Head of caudate nucleus (tissue), 42 donors: ENCODE measurements at places on chromosomes 5 and 9.
A peak's percentile ranks its signal among the peaks of the same experiment; 100 is the strongest.

GRCh38 chr5:93831449-93831848, 90.0 kb upstream of the POU5F2 start:
- no peak for DNase-seq

DNA sequence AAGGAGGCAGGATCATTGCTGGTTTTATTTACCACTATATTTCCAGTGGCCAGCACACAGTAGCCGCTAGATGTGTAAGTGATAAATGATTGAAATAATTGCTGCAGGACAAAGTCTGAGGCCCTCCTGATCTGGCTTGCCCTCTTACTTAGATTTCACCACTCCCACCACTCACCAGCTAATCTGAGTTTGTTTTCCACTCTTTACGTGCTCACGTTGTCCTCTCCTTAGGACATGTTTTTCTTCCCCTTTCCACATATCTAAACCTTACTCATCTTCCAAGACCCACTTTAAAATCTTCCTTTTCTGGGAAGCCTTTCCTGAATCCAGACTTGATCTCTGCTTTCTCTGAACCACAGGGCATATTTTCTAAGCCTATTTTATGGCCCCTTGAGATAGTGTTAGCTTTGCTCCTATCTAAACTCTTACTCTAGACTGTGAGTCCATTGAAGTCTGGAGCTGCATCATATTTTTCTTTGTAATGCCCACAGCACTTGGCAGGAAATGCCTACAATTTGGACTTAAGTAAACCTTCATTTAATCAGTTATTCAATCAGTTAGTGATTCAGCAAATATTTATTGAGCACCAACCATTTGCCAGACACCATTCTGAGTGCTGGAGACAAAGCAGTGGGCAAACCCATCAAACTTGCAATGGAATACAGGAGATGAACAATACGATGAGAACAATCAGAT, 2.4 kb downstream of the TLR4 start:
- DNase-seq = no peak

DNA sequence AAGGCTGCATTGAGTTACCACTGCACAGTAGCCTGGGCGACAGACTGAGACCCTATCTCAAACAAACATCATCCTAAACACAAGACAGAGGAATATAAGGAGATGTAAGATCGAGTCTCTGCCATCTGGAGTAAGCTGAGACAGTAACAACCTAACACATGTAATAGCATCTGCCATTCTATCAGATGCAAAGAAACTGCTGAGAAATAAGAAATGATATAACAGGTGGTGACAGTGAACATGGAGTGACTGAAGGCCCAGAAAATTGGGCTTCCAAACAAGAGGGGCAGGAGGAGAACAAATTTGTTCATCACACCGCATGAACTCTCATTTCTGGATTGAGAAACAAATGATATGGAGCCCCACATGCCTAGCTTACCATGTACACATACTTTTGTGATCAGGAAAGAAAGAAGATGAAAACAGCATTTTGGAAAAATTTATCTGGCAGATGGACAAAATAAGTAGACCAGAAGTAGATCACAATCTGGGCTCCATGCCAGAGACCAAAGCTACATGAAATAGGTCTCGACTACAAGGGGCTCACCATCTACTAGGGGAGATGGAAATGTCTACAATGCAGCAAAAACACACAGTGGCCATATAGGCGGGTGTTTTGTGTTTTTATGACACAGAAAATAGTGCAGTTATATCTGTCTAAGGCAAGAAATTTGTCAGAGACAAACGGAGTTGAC, 45.5 kb downstream of the ECPAS start:
- DNase-seq = no peak

- DNase-seq = no peak
Observed at GRCh38 chr5:124902097-124902821, 155.8 kb upstream of the ZNF608 start.

GRCh38 chr5:73152411-73153388, 20.3 kb upstream of the TMEM174 start:
- no peak for DNase-seq

DNA sequence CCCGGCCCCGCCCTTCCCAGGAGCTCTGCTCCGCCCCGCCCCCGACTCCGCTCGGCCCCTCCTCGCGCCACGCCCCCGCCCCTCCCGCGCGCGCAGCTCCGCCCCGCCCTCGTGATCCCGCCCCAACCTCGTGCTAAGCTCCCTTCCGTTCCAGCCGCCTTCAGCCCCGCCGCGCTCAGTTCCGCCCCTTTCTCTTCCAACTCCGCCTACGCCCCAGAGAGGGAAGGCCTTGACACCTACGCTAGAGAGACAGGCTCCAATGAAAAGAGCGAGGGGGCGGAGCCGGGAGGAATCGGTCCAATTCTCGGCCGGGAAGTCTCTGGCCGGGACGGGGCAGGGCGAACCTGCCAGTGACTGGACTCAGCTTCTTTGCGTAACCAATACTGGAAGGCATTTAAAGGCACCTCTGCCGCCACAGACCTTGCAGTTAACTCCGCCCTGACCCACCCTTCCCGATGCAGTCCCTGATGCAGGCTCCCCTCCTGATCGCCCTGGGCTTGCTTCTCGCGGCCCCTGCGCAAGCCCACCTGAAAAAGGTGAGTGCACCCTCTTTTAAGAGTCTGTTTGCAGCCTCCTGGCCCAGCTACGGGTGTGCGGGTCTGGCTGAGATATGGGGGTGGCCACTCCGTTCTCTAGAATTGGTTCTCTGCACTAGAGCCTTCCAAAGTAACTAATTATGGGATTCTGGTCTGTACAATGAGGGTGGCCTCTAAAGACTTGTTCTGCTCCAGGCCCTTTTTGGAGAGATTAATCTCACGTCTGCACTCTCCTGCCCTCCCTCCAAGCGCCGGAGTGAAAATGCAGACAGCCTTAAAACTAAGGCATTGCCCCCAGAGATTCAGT, at the start of gene GM2A:
Gene GM2A, plus strand, starts transcription at position 424 of the 843 bp plus-strand sequence. Its CDS starts 32 bp downstream, at position 456.
- peak; percentile 100 for DNase-seq

DNA sequence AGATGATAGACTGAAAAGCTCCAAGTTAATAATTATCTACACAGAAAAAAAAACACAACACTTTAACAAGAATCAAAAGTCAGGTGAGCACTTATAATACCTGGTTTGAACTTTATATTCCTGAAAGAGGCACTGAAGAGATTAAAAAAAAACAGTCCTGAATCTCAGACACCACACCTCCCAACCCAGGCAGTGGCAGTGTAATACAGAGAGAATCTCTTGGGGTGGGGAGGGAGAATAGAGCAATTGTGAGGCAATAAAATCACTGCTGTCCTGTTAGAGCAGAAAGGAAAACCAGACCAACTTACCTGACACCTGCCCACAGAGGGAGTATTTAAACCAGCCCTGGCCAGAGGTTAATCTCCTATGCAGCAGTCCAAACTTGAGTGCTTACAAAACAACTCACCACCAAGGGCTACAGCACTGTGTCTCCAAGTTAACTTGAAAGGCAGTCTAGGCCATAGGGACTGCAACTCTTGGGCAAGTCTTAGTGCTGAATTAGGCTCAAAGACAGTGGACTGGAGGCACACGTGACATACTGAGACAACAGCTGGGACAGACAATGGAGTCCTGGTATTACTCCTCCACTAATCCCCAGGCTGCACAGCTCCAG, 54.2 kb downstream of the SLCO4C1 start:
- DNase-seq = no peak

DNA sequence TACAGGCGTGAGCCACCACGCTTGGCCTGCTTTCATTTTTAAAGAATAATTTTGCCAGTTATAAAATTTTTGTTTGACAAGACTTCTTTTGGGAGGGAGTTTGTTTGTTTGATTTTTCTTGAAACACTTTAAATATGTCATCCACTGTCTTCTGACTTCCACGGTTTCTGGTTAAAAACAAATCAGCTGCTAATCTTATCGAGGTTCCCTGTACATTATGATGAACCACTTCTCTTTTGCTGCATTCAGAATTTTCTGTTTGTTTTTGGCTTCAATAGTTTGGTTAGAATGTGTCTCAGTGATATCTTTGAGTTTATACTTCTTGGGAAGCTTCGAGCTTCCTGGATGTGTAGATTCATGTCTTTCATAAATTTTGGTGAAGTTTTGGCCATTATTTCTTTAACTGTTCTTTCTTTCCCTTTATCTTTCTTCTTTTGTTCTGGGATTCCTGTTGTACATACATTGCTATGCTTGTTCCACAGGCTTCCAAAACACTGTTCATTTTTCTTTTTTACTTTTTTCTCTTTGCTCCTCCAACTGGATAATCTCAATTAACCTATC, 60.8 kb downstream of the MSX2 start:
- DNase-seq = no peak

- DNase-seq = no peak
Observed at GRCh38 chr9:80866121-80866520, 823.2 kb downstream of the TLE1 start.

- DNase-seq = no peak
Observed at GRCh38 chr5:178866946-178867345, 7.2 kb downstream of the ZNF354B start.

GRCh38 chr5:119332978-119333401, 22.8 kb upstream of the TNFAIP8 start:
- no peak for DNase-seq

- DNase-seq = no peak
Observed at GRCh38 chr9:131292937-131293336, 3.4 kb downstream of the PLPP7 start.

DNA sequence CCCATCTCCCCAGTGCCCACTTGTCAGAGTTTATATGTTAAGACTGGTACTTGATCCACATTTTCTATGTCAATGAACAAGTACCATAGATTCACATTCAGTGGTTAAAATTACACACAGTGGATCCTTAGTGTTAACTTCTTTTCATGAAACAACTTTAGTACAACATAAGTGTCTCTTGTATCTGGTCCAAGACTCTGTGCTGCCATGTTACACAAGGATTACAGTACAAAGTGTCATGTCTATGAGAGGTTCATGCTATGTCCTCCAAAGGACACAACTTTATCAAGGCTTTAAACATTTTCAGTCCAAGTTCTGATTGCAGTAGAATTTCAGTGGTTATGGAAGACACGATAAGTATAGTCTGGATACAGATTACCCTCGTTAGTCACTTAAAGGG, 13.3 kb upstream of the VLDLR start:
- DNase-seq = no peak

- DNase-seq = no peak
Observed at GRCh38 chr5:178489271-178489976, 100.8 kb downstream of the COL23A1 start.

- no peak for DNase-seq
Observed at GRCh38 chr9:138098908-138099791, 221.6 kb downstream of the CACNA1B start.

- DNase-seq = peak; percentile 97
Observed at GRCh38 chr9:122159026-122159924, at the start of the genes MORN5 and NDUFA8. Gene MORN5 (plus strand): TSS chr9:122159908. CDS start chr9:122159973, 65 bp downstream. Gene NDUFA8 (minus strand): TSS chr9:122159779. CDS start chr9:122159677, 102 bp downstream.

- no peak for DNase-seq
Observed at GRCh38 chr9:110764006-110764405, 95.4 kb downstream of the MUSK start.

- no peak for DNase-seq
Observed at GRCh38 chr5:158525663-158526062, 574.1 kb downstream of the EBF1 start.

DNA sequence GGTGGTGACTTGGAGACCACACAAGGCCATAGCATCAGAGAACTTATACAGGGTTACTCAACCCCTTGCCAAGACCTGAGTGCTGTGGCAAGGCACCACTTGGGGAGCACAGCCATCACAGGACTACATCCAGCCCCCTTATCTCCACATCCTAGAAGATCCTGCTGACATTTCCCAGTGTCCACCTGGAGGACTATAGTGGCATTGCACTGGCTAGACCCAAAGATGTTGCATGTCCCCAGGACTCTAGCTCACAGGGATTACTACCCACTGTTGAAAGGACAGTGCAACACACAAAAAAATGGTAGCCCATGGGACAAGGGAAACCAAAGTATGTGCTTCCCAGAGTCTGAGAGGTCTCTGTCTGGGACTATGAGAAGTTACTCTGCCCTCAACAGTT, 411.1 kb upstream of the NUDT12 start:
- no peak for DNase-seq

DNA sequence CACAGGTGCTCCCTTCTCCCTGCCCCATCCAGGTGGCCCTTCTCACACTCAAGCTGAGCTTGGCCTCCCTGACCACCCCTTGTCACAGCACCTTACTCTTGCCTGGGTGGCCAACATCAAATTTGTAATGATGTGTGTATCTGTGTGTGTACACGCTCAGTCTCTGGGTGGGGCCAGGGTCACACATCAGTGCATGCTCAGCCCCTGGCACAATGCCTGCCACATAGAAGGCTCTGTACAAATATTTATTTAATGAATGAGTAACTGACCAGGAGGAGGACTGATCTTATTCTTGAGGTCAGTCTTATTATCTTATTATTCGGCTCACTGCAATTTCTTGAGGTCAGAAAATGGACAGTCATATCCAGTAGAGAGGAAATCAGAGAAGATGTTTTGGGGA, 41.3 kb upstream of the HAND1 start:
- DNase-seq = no peak

GRCh38 chr5:1880377-1881025, 2.2 kb downstream of the IRX4 start:
- no peak for DNase-seq

GRCh38 chr9:112043423-112043822, 131.7 kb downstream of the SUSD1 start:
- DNase-seq = no peak

DNA sequence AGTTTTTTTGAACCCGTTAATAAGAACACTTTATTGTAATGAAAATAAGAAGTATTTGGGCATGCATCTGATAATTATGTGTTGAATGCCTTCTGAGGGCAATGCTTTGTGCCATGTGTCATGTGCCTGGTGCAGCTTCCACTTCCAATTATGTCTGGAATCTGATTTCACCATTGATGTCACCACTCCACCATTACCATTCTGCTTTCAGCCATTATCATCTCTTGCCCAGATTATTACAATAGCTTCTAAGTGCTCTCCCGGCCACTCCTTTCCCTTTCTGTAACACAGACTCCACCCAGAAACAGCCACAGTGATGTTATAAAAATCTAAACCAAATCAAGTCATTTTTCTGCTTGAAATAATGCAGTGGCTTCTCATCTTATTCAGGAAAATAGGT, 171.7 kb downstream of the C9orf152 start:
- no peak for DNase-seq

DNA sequence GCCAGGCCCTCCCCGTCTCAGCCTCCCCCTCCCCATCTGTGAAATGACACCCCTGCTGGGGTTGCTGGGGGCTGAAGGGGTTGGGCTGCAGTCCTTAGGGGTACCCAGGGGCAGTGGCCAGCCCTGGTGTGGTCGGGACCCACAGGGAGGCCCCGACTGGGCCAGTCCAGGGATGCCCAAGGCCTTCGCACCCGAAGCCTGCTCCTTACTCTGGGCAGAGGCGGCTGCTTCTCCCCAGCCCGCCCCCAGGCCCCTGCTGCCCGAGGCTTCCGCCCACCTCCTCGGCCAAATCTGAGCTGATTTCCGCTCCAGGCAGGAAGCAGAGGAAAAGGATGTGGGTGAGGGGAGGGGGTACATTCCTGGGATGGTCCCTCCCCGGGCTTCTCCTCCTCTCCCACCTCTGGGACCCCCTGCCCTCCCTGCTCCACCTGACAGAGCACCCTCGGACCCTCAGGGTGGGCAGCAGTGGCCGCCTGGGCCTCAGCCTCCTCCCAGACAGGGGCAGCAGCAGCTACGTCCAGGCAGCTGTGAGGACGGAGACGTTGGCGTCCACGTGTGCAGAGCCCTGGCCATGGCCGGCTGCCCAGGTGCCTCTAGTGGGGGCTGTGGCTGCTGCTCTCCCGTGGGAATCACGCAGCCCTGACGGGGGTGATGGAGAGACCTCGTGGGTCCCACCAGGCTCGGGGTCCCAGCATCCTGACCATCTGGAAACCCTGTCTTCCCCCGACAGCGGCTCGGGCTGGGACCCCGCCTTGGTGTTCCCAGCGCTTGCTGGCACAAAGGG, 4.2 kb upstream of the NRARP start:
- DNase-seq = no peak

GRCh38 chr9:18851069-18851795, 181.8 kb downstream of the SAXO1 start:
- DNase-seq = no peak

GRCh38 chr9:15843316-15843715, 290.5 kb downstream of the CCDC171 start:
- DNase-seq = no peak
